ENCODE measurements at places on chromosomes 1 and 21.

DNA sequence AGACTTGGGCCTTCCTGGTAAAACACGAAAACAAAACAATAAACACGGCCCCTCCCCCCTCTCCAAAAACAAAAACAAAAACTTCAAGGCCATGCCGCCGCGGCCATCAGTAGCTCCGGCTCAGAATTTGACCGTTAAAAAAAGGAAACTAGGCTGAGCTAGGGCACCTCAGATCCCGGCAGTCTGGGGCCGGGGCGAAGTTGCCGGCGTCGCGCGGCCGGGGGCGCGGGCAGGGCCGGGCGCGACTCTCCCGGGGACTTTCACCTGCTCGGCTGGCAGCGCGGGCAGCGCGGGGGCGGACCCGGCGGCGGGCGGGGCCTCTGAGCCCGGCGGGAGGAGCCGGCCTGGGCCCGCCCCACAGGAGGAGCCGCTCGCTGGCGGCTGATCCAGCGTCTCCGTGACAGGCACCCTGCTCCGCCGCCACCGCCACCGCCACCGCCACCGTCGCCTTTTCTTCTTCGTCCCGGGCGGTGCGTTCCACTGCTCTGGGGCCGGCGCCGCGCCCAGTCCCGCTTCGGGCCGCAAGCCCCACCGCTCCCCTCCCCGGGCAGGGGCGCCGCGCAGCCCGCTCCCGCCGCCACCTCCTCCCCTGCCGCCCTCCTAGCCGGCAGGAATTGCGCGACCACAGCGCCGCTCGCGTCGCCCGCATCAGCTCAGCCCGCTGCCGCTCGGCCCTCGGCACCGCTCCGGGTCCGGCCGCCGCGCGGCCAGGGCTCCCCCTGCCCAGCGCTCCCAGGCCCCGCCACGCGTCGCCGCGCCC is at the start of gene NOS1AP:
Gene NOS1AP (plus strand): TSS at position 358 of the 760 bp plus-strand sequence. CDS start 487 bp downstream, outside the sequence.
- peak; percentile 73 for DNase-seq

GRCh38 chr1:78035121-78035520 is 10.6 kb upstream of the GIPC2 start:
- no peak for DNase-seq

DNA sequence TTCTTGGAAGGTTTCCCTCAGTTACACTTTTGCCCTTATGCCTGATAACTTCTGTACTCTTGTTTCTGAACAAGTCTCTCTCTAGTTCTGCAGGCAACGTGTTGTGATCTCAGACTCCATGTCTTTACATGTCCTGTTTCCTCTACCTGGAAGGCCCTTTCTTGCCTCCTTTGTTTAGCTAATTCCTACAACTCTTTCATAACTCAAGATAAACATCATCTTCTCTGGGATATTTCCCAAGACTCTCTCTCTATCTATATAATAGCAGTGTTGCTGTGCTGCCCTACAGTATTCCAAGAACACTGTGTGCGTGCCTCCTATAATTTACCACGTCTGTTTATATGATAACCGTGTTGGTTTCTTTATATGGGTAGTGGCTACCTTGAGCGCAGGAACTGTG is 47.8 kb downstream of the CHRM3 start:
- DNase-seq: no peak

GRCh38 chr1:115536279-115536816 is 105.4 kb upstream of the VANGL1 start:
- DNase-seq: no peak

DNA sequence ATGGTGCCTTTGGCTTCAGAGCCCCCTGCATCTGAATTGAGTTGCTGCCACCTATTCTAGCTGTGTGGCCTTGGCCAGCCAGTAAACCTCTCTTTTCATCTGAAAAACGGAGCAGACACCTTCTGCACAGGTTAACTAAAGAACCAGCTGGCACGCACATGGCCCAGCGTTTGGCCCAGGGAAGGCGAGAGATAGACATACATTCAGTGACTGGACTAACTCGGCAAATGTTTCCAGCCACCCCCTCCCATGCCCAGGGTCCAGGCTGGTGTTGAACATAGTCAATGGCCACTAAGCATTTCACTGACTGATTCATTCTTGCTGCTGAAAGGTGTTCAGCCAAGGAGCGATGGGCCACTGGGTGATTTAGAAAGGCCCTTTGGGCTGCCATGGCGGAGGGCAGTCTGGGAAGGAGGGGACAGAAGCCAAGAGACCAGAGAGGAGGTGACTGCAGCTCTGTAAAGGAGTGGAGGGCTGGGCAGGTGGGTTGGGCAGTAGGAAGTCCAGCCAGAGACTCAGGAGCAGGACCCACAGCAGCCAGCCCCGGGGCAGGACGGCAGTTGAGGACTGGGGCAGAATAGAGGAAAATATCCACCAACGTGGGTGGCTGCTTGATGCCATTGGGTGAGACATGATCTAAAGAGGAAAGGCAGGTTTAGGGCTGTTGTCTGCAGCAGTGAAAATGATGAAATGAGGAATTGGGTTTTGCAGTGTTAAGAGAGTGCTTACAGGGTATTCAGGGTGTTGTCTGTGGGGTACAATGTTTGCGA is 184.3 kb downstream of the HIVEP3 start:
- DNase-seq: no peak

DNA sequence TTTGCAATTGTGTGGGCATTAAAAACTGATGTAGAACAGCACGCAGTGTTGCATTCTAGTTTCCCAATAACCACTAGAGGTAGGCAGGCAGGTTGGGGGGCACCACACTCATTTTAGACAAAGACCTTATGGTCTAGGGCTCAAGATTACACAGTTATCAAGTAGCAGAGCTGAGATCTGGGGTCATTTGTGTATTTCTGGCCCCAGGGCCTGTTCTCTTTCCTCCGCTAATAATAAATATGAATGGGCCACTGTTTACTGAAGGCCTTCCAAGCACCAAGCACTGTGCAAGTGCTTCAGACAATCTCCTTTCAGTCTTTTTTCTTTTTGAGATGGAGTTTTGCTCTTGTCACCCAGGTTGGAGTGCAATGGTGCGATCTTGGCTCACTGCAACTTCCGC is 23.9 kb downstream of the LDLRAD2 start:
- no peak for DNase-seq

DNA sequence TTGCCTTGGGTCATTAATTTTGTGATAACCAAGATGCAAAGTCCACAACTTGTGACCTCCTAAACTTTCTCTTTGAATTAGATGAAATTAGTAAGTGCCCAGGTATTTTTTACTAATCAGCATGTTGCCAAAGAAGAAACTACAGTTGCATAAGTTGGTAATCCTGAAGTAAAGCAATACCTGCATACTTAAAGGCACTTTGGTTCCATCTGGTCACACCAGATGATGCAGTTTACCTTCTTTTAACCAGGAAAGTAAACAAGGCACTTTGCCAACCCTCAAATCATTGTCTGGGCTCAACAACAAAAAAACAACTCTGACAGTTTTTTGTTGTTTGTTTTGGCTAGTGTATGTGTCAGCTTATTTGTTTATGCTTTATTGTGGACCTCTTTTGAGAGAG is 55.5 kb upstream of the DYNLT5 start:
- no peak for DNase-seq

DNA sequence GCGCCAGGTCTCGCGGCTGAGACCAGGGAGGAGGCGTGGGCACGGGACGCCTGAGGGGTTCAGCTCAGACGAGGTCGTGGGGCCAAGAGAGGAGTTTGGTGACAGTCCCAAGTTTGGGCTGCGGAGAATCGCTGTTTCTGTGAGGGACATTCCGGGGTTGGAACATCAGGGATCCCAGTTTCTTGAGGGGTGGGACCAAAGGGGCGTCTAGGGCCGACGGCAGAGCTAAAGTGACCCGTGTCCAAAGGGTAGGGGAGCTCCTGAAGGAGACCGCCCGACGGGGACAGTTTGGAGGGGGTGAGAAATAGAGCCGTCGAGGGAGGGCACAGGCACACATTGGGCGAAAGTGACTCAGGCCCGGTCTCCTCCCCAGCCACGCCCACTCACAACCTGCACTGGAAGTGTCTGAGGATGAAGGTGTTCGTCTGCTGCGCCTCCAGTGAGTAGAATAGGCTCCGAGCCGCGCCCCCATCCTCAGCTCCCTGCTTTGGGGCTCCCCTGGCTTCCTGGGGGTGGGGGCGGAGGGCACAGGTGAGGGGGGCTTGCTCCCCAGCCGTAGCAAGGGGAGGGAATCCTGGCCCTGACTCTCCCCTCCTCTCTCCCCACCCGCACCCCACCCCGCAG is 7.0 kb downstream of the EFNA3 start:
- DNase-seq: peak; percentile 63

DNA sequence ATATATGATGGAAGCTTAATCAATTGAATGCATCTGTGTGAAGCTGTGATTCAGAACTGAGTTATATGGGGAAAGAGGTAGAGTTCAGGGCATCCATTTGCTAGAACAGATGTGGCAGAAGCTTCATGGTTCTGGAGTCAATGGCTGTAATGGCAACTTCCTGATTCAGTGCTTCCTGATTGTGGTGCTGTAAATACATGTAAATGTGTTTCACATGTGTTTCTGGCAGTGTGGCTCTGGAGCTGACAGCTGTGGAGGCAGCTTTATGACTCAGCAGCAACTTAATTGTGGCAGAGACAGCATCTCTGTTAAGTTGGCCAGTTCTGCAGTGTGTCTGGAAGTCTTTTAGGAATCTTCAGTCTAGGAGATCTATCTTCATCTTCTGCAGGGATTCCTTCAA is 226.6 kb upstream of the ZRANB2 start:
- peak; percentile 20 for DNase-seq

GRCh38 chr1:218529646-218530300 is 184.6 kb downstream of the TGFB2 start:
- DNase-seq: no peak

DNA sequence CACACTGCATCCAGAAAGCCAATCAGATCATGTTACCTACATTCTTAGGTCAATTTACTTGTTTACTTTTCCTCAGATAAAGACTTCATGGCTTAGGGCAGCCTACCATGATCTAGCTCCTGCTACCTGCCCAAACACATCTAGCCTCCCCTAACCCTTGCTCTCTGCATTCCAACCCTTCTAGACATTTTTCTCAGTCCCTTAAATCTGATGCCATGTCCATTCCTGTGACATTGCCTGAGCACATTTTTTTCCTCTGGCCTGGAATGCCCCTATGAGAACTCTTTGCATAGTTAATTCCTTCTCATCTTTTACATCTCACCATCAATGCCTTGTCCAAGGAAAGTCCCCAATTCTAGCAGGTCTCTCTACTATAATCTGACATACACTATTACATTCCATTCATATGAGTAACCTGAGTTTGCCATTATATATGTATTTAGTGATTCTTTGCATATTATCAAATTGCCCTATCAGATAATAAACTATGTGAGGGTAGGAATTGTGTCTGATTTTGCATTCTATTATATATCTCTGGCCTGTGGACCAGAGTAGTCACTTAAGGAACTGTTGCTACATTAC is 166.9 kb downstream of the COL11A1 start:
- no peak for DNase-seq

- DNase-seq: no peak
These were observed 33.9 kb downstream of the CDK18 start for GRCh38 chr1:205538235-205538840.

DNA sequence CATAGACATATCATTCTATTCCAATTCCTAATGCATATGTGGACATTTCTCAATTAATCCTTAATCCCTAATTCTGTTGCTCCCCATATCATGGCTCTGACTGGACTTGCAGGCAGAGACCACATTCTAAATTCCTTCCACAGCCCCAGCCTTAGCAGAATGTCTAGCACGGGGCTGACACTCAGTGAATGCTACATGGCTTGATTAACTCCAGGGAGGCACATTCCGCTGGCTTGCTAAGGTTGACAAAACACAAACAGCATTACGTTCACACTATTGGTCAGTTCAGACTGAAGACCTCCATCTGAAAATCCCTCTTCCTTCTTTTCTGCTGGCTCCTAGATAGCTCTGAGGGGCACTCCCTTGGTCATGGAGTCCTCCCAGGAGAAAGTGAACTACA is 119.4 kb downstream of the ASTN1 start:
- DNase-seq: no peak

DNA sequence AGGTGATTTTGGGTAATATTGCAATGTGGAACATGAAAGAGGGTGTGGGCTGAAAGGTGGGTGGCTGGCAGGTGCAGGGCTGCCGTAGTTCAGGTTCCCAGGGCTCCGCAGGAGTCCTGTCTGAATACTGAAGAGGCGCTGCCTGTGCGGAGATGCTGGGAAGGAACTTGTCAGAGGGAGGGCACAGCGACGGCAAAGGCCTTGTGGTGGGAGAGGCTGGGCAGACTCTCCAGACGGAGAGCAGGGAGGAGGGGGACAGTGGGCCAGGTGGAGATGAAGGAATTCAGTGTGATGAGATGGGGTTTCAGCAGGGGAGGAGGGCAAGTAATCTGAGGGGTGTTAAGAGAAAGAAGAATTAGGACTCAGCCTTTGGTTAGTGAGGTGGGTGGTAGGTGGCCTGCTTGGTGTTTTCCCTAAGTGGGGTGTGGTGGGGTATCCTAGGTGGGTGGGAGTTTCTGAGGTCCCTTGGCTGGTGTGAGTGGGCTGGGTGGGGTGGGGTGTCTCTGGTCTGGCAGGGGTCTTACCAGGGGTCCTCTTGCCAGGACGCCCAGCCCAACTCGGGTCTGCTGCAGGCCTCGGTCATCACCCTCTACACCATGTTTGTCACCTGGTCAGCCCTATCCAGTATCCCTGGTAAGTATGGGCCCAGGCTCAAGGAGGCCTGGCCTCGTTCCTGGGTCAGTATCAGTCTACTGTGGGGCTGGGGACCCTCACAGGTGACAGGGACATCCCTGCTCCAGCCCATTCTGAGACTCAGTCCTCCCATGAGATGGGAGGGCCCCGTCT is 15.6 kb downstream of the SERINC2 start:
- no peak for DNase-seq

- DNase-seq: no peak
These were observed 100.9 kb downstream of the PLPPR5 start for GRCh38 chr1:98903726-98904125.

DNA sequence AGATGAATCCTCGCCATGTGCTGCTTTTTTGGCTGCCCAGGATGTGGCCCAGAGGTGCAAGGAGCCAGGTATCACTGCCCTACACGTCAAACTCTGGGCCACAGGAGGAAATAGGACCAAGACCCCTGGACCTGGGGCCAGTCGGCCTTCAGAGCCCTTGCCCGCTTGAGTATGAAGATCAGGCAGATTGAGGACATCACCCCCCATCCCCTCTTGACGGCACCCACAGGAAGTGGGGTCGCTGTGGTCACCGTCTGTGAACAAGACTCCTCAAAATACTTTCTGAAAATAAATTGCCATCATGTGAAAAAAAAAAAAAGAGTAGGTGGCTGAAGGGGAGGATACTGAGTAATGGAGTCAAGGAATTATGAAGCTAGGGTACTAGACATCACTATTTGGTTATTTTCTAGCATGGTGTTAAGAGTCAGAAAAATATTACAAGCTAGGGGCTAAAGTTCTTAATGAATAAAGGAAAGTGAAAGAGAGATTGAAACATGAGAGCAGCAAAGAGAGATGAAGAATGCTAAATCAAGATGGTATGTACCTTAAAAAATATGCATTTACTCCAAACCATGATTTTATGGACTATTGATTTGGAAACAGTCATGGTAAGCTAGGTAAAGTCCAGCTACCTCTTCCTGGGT is 84.9 kb downstream of the CLEC20A start:
- DNase-seq: no peak

All from hematopoietic multipotent progenitor cell (in vitro differentiated cells).